ENCODE measurements at places on chromosomes 7 and 10. TPM values are rescaled to one million over a fixed set of nuclear protein-coding genes. Genes with fewer than 3 reads are reported as not detected.

The AGR3 gene
- not detected for total RNA-seq

The PILRA gene
- total RNA-seq = 5.8 TPM

The AOC1 gene
- total RNA-seq = not detected

The ASB4 gene
- 0.42 TPM for total RNA-seq

The HOXA7 gene
- 5.0 TPM for total RNA-seq

The SFTPA2 gene
- not detected for total RNA-seq

The ADAM8 gene
- total RNA-seq = 4.3 TPM

The OR2A42 gene
- total RNA-seq = not detected

The ALOX5 gene
- 0.38 TPM for total RNA-seq

The CCL24 gene
- not detected for total RNA-seq

The HYAL4 gene
- not detected for total RNA-seq

The LLCFC1 gene
- total RNA-seq = not detected

The PIK3AP1 gene
- 0.92 TPM for total RNA-seq

The ERVW-1 gene
- not detected for total RNA-seq

The MSMB gene
- total RNA-seq = not detected

The ATOH7 gene
- 0.26 TPM for total RNA-seq

The NEURL1 gene
- 0.18 TPM for total RNA-seq

The GSAP gene
- total RNA-seq = 1.8 TPM

The ZWINT gene
- 106 TPM for total RNA-seq

The KCP gene
- total RNA-seq = 0.18 TPM

The PMPCB gene
- 53.6 TPM for total RNA-seq

The SLC18A3 gene
- total RNA-seq = not detected

The CALHM1 gene
- not detected for total RNA-seq

The CARD11 gene
- 1.8 TPM for total RNA-seq

The FUOM gene
- total RNA-seq = 19.0 TPM

The PDE1C gene
- total RNA-seq = 3.7 TPM

The BRAT1 gene
- 31.4 TPM for total RNA-seq

The GLI3 gene
- 0.47 TPM for total RNA-seq

The LEP gene
- total RNA-seq = not detected

The HHEX gene
- total RNA-seq = 12.5 TPM

The EPHA1 gene
- not detected for total RNA-seq

The CTAGE4 gene
- total RNA-seq = not detected

The TLX1 gene
- not detected for total RNA-seq

The PNLIPRP1 gene
- not detected for total RNA-seq

The LYZL1 gene
- total RNA-seq = not detected

The UROS gene
- total RNA-seq = 63.8 TPM

The ZNF503 gene
- total RNA-seq = 13.9 TPM

The GUSB gene
- total RNA-seq = 31.0 TPM

The UNCX gene
- 0.09 TPM for total RNA-seq

The FGL2 gene
- not detected for total RNA-seq

The PTTG1IP2 gene
- total RNA-seq = not detected

The AKR1C3 gene
- total RNA-seq = 1,414 TPM

The MEOX2 gene
- not detected for total RNA-seq

The TSPAN12 gene
- total RNA-seq = 0.79 TPM

The FAM180A gene
- total RNA-seq = not detected

The MLXIPL gene
- 0.90 TPM for total RNA-seq

The OR2AE1 gene
- not detected for total RNA-seq

The ELN gene
- not detected for total RNA-seq

The MKX gene
- not detected for total RNA-seq

The TRIL gene
- not detected for total RNA-seq

The ZC3HAV1L gene
- total RNA-seq = 6.8 TPM

The OR9A2 gene
- not detected for total RNA-seq

The FEZF1 gene
- not detected for total RNA-seq

All from A549 treated with RU486 at 1 μM for 4 hours (cell line).